ENCODE measurements at places on chromosomes 5 and 9.

DNA sequence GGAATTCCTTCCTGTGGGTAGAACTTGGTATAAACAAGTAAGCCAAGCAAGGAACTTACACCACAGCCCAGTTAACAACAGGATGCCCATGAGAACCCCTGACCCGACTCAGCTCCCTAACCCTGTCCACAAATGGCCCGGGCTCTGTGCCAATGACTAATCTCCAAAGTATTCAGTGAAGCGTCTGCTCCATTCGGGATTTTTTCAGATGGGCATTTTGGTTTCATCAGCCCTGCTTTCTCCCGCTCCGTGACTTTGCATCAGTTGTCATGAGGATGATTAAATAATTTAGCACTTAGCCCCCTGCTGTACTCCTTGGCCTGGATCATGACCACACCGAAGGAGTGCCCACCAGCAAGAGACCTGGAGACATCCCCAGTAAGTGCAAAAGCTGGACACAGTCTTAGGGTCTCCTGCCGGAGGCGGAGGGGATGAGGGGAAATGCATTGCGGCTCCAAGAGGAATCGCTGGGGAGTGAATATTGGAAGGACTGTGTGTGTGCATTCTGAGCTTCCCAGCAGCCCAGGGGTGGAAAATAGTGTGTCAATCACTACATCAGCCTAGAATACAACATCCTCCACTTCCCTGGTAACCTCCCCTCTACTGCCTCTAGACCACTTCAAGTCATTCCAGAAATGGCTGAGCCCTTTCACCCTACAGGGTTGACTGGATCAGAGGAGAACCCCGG is 41.4 kb upstream of the DNAH5 start:
- DNase-seq: no peak

DNA sequence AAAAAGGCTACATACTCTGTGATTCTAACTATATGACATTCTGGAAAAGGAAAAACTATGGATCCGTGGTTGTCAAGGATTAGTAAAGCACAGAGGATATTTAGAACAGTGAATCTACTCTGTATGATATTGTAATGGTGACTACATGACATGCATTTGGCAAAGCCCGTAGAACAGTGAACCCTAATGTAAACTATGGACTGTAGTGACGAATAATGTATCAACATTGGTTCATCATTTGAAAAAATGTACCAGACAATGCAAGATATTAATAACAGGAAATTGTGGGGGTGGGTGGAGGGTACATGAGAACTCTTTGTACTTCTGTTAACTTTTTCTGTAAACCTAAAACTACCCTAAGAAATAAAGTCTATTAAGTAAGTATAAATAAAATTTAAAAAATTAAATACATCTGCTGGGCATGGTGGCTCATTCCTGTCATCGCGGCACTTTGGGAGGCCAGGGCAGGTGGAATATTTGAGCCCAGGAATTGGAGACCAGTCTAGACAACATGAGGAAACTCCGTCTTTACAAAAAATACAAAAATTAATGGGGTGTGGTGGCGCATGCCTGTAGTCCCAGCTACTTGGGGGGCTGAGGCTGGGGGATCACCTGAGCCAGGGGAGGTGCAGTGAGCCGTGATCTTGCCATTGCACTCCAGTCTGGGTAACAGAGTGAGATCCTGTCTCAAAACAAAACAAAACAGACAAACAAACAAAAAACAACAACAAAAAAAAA is 101.7 kb upstream of the TBC1D2 start:
- DNase-seq: no peak

GRCh38 chr5:102758576-102758975 is 3.5 kb downstream of the PAM start:
- no peak for DNase-seq

DNA sequence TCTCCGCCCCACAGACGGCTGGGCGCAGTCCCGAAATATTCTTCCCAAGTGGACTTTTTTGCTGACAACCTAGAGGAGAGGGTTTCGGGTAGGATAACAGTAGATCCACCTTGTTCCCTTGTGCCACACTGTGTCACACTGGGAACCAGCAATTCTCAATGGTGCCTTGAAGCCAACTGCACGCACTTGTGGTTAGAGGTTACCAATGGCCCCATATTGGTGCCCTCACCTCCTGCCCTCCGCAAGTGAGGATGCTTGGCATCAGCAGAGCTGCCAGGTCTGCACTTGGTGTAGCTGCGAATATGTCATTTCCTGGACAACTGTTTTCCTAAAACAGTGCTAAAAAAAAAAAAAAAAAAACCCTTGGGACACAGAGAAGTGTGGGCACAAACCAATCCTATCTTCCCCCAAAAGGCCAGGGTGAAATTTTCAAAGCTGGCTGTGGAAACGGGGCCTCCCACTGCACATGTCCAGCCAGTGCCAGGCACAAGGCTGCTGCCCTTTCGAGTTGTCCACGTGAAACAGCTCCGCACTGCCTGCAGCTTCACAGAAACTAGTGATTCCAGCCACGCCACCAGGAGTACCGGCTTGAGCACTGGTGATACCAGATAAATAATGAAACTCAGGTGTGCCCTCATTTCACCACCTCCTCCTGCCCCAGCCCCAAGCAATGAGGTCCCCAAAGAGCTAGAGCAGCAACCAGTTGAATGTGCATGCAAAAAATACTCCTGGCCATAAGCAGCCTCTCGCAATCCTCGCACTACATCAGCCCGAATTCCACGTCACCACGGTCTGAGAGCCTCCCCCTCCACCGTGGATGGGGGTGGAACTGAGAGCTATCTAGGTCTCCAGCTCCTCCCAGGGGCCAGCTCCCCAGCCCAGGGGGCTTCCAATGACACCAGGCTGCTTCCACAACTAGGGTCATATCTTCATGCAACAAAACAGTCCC is 51.2 kb downstream of the USP20 start:
- DNase-seq: no peak

DNA sequence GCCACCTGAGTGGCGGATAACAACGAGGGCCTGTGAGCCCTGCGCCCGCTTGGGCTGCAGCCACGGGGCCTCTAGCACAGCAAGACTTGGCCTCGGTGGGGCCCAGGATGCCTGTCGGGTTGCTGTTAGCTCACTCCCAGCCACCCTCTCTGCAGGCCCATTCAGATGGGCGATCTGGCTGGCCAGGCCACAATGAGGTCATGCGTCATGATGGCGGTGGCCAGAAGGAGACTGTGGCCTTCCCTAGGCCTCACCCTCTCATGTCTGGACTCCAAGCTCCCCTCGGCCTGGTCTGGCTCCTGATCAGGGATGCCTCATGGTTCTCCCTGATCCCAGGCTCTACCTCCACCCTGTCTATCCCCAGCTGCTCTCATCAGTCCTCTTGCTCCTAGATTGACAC is 19.0 kb upstream of the TCOF1 start:
- DNase-seq: no peak

DNA sequence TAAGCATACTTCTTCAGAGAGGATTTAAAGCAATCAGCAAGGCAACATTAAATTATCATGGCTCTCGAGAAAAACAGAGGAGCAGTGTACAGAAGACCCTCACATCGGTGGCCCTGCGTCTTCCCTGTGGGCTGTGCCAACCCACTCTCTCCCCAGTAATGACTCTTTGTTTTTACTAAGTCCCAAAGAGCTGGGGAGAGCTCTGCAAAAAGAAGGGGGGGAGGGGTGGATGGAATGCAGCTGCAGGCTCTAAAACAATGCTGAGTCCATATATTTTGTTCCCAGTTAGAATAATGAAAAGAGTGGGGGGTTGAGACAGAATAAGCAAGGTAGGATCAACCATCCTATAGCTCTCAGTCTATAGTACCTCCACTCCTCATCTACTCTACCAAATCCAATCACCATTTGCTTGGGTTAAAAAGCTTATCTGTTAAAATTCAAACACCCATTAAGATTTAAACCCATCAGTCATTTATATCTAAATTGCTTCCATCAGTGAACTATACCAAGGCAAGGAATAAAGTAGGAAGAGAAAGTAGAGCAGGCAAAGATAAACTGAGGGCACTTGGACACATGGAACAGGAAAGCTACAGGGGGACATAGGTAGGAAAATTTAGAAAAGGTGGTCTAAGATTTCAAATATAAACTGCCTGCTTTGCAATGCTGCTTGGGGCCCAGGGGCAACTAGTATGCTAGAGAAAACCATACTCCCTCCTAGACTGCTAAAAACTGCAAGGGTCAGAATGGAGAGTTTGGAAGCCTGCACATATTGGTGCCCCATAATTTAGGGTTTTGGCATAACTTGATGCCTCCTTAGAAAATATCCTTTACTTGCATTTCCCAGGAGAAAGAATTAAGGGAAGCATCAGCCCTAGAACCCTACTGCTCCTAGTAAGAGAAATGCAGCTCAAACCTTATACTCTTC is 20.6 kb downstream of the ELL2 start:
- DNase-seq: no peak

DNA sequence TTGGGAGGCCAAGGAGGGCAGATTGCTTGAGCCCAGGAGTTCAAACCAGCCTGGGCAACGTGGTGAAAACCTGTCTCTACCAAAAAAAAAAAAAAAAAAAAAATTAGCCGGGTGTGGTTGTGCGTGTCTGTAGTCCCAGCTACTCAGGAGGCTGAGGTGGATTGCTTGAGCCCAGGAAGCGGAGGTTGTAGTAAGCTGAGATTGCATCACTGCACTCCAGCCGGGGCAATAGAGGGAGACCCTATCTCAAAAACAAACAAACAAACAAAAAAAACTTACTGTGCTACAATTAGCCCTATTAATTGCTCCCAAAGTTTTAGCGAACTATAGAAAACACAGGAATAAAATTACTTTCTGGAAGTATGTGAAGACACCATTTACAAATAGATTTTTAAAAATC is 67.6 kb downstream of the ANKHD1 start:
- no peak for DNase-seq

DNA sequence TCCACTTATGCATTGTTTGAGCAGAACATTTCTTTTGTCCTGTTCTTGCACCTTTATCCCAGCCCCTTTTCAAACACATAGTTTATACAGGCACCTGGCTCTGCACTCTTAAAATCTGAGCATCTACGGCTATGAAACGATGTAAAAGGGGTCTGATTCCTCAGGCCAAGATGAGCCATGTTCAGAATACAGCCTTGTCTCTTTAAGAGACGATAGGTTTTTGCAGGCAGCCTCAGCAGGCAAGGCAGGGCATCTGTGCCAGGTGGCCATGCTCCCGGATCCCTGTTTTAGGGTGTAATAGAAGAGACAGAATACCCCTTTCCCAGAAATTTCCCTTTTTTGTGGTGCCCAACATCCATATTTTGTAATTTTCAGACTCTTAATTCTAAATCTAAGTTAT is 89.1 kb upstream of the NFIB start:
- no peak for DNase-seq

DNA sequence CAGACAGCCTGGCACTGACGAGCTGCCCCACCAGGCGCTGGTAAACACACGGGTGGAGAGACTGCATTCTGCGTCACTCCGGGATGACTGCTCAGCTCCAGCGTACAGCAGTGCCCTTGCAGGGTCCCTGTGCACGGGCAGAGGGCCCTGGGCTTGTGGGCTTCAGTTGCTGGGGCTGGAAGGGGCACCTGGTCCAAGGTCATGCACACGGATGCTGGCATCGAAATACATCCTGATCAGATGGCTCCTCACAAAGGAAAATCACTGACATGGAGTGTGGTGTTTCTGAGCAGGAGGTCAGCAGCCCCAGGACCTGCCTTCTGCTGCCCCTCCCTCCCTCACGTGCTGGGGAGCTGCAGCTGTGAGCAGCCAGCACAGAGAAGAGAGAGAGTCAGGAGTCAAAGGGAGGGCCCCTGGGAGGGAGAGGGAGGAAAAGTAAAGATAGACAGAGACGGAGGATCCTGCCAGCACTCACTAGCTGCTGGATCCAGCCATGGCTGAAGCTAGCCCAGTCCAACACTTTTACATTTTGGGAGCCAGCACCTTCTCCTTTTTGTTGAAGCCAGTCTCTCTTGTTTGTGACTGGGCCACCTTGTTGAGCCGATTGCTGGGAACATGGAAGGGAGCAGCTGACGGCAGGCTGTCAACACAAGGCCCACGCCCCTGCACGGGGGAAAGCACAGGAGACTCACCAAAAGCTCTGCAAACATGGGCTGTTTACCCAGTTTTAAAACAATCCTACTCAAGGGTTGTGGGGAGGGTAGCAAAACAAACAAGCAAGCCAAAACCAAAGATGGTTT is 166.5 kb upstream of the PHYKPL start:
- DNase-seq: peak; percentile 68

DNA sequence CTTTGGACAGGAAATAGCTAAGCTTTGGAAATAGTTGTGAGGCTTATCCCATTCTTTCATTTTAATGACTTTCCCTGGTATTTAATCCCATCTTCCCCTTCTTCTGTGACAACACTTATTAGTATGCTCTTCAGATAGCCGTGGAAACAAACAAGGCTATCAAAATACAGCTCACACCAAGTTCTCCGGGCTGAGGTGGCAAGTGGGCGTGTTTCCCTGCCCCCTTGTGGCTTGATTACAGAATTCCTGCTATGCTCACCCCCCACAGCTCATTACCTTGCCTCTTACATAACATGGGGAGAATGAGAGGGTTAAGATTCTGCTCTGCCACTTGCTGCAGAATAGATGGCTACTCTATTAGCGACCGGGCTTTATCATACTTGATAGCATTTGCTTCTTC is 437.1 kb upstream of the TLE4 start:
- no peak for DNase-seq

DNA sequence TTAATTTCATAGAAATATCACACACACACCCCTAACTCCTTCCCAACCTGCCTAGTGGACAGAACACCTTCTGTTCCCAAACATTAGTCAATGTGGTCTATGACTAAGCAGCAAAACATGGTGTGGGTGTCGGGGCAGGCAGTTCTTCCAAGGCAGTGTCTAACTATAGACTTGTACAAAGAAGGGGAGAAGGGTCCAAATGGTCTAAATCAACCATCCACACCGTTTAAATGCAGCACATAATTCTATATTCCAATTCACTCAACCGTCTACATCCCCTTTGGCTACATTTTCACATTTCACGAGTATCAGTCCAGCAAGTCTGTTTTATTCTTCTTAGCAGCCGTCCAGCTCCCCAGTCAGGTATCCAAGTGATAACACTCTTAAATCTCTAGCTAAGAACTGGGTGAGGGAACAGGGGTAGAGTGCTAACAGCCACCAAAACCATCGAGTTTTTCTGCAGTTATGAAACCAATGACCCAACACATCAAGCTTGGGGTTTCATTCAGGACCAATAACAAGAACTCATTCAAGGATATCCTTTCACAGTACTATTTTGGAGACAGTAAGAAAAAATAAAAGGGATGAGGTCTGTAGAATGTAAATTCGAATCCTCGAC is 3.3 kb downstream of the ZNF608 start:
- DNase-seq: no peak

DNA sequence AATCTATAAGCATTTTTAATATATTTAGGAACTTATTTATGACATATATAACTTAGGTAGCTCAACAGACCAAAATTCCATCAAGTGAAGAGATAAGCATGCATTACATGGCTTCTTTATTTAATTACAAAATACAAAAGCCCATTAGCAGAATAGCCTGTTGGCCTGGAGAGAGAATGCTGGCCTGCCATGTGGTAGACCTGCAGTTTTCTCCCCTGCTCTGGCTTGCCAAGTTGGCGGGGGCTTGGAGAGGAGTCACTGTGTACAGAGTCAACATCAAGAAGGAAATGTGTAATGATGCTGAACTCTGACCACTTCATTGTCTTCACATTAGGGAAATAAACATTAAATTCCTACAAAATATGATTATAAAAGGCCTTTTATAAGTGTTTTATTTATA is 69.8 kb upstream of the CNTLN start:
- DNase-seq: no peak

All from cardiac septum (tissue), 1 donor.